NCI-H2081 (cell line): ENCODE measurements at places on chromosomes 4 and X.

DNA sequence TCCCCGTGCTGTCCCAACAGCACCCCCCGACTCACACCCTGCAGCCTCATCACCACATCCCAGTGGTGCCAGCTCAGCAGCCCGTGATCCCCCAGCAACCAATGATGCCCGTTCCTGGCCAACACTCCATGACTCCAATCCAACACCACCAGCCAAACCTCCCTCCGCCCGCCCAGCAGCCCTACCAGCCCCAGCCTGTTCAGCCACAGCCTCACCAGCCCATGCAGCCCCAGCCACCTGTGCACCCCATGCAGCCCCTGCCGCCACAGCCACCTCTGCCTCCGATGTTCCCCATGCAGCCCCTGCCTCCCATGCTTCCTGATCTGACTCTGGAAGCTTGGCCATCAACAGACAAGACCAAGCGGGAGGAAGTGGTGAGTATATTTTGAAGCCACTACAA, 5.4 kb downstream of the AMELX start:
- DNase-seq, result no peak

DNA sequence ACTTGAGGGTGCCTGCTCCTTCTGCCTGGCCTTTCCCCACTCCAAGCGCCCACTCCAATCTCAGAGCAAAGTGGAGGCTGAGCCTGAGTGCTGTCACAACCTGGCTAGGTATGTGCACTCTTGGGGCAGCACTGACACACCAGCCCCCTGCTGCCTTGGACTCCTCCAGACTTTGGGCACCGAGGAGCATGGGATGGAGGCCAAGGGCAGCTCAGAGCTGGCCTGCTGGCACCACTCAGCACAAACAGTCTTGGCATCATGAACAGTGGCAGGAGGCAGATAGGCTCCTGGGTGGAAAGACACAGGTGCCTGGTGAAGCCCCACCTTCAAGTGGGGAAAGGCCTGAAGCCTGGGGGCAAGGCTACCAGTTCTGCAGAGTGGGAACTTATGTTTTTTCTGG, 91.8 kb downstream of the KCNIP4 start:
- no peak for DNase-seq

- no peak for DNase-seq
Observed at GRCh38 chrX:64853424-64853823, 122.8 kb downstream of the ZC4H2 start.

DNA sequence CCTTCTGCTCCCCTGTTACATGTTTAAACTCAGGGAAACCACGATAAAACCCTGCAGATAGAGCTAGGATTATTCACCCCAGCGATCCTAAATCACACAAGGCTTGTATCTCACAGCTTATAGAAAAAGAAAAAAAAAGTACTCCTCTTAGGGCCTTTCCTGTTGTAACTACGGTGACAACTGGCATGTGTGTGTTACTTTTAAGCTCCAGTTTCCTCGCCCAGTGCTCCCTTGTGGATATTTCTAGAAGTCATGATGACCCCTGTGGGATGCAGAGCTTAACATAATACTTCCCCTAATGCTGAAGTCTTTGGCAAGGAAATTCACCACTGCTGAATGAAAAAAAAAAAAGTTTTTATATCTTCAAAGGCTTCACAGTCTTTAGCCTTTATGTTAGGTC, 114.7 kb downstream of the NWD2 start:
- DNase-seq, result no peak

DNA sequence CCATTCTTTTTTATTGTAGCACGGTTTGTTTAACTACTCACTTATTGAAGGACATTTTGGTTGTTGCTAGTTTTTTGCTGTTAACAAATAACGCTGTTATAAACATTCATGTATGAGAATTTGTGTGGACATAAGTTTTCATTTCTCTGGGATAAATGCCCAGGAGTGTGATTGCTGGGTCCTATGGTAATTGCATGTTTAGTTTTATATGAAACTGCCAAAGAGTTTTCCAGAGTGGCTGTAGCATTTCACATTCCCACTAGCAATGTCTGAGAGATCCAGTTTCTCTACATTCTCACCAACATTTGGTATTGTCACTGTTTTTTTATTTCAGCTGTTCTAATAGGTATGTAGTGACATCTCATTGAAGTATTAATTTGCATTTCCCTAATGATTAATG, 66.8 kb downstream of the PLAC1 start:
- no peak for DNase-seq

DNA sequence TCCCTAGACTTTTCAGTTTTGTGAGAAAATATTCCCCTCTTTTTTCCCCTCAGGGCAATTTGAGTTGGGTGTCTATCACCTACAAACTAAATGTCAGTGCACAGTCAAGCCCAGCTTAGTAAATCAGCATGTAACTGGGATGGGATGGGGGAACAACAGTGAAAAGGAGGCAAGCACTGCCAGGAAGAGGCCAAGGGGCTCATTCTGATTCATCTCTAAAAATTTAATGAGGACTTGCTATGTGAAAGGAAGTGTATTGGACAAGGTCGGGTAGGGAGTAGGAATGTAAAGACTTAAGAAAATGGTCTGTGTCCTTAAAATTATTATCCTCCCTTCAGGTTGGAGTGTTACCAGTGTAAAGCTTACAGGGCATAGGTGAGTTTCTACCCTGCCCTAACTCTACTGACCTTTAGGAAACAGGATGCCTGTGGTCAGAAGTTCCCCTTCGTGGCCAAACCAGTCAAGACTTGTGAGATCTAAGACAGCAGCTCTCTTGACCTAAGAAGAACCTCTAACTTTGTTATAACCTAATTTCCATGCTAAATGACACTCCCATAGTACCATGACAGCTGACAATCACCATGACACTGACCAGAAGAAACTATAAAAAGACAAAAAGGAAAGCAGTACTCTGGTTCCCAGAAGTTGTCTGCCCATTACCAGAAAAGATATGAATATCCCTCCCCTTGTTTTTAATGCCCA, 194.4 kb upstream of the LDB2 start:
- no peak for DNase-seq
